ENCODE measurements at places on chromosomes 2 and 18.
A peak's percentile ranks its signal among the peaks of the same experiment; 100 is the strongest.

GRCh38 chr2:8451273-8451672, 230.6 kb upstream of the ID2 start:
- DNase-seq, result no peak

DNA sequence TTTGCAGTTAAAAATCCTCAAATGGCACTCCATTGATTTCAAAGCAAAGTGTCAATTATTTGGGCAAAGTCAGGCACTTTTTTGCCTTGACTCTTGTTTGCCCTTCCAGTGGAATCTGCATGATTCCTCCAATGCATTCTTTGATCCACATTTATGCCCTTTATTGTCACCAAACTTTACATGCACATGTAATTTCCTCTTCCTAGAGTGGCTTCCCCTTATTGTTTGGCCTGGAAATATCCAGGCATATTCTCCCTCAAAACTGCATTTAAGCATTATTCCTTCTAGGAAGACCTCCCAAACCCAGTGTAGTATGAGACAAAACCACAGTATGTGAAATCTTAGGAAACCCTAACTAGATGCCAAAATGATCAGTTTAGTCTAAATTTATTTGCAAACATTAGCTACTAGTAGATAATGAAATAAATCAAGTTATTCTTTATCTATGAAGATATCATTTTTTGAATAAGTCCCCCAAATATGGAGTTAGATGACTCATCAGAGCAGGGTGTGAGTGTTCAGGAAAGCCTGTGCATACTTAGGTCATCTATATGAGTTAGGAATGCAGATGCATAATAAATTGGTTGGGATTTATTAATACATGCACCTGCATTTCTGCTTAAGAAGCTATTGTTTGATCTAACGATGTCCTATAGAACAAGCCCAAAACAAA, 433.3 kb upstream of the TCF4 start:
- no peak for DNase-seq

DNA sequence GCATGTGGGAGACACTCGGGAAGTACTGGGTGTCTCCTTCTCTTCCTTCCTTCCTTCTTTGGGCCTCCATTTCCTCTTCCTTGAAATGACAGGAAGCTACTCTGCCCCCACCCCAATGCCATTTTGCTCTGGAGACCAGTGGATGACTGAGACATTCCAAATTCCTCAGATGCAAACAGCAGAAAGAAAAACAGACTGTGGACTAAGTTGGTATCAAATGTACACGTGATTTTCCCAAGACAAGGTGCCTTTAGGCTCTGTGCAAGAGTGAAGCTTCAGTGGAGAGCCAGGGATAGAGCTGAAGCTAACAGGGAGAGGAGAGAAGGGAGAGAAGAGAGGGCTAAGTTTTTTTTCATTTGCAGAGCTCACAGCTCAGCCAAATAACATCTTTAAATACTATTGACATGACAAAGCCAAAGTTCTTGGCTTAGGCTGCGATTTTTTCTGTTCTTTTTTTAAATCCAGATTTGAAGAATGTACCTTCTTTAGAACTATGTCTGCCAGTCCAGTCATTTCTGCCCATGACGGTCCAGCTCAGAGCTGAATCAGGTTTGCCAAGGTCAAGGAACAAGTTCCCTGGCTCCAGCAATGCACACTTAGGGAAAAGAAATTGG, 84.5 kb upstream of the LCLAT1 start:
- DNase-seq, result no peak

GRCh38 chr18:54716586-54716985, 111.7 kb upstream of the RAB27B start:
- DNase-seq, result no peak

- DNase-seq, result no peak
Observed at GRCh38 chr2:233153146-233153798, 93.1 kb downstream of the INPP5D start.

- DNase-seq, result no peak
Observed at GRCh38 chr2:145012214-145012670, 492.3 kb upstream of the ZEB2 start.

GRCh38 chr2:111711270-111711669, 172.7 kb downstream of the ANAPC1 start:
- no peak for DNase-seq

GRCh38 chr18:13612196-13612997, 114.0 kb downstream of the FAM210A start:
- peak; percentile 53 for DNase-seq

DNA sequence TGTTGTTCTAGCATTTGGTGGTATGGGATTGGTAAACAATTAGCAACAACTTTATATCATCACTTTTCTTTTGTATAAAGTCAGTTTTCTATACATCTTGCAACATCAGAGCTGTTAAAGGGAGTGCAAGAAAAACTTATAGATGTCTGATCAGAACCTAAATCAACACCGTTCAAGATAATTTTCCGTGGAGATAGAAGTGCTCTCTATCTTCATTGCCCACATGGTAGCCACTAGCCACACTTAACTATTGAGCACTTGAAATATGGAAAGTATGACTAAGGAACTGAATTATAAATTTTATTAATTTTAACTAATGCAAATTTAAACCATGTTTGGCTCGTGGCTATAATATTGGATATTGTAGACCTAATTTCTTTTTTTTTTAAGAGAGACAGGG, 5.2 kb downstream of the TTC27 start:
- no peak for DNase-seq

DNA sequence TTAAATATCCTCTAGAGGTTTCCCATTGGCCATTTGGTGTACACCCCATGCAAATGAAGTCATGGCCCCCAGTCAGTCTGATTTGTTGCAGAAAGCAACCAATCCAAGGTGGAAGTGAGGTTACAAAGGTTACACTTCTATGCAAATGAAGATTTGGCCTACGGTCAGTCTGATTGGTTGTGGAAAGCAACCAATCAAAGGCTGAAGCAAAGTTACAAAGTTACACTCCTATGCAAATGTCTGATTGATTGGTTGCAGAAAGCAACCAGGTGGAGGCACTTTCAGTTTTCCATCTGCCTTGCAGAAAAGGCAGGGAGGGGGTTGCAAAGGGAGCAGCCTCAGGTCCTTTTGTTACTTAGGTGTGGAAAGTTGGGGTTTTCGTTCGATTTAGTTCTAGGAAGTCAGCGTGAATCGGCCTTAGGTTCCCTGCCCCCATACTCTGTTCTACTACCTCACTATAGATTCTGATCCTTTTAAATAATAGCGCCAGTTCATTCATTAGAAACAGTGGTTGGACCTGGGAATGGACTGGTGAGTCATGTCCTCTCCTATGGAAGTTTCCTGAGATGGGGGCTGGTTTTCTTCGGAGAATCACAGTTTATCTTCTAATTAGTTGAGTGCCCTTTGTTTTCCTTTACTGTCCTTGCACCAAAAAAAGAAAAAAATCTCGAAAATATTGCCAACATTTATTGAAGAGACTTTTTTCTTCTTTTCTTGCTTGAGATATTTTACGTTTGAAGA, 279.5 kb downstream of the AGAP1 start:
- no peak for DNase-seq

DNA sequence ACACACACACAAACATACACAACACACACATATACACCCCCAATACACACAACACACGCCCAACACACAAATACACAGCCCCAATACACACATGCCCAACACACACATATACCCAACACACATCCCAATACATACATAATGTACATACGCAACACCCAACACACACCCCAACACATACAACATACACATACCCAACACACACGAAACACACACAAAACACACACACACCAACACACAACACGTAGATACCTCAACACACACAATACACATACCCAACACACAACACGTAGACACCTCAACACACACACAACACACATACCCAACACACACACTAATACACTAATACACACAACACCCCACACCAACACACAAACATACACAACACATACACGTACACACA, 8.9 kb upstream of the STK25 start:
- DNase-seq, result no peak

DNA sequence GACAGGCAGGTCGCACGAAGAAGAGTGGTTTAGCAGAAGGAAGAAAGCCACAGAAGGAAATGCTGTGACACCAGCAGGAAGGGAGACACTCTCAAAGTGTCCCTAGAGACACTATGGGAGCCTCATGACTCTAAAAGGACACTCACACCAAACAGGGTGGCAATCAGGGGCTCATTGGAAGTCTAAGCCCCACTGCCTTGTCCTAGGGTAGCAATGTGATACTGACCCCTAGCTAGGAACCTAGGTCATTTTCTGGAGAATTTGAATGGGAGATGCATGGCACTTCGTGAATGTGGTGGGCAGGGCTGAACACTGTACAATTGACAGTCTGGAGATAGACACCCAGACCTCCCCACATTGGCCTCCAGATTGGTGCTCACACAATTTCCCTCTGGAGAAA, 385.0 kb downstream of the EIPR1 start:
- DNase-seq, result no peak

DNA sequence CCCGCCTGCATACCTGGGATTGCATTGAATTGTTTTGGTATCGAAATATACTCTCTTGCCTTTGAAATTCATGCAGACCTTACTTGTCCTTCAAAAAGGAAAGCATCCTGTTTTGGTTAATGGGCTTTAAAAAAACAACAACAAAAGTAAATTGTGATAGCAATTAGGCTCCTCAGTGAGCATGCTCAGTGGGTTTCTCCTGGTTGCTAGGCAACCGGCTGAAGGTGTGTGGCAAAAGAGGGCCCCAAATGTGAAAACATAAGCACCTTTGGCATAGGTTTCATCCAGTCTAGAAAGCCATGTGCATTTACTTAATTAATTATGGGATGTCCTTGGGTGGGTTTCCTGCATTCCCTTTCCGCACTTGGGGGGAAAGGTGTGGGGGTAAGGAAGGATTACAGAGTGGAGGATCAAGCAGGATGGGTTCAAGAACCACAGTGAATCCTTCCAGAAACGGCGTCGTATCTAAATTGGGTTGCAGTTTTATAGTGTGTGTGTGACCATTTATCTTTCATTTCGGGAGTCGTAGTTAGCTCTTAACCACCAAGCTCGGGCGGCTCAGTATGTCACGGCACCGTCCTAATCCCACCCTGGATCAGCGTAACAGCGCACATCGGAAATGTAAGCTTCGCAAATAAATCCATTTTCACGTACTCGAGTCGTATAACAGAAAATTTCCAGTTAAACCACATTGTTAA, 274.9 kb upstream of the TCF4 start:
- no peak for DNase-seq

Data from activated naive CD4-positive, alpha-beta T cell treated with anti-CD3 and anti-CD28 coated beads, Interleukin-2, amount 50 U/mL, for 16 hours (primary cell).